Effector memory CD8-positive, alpha-beta T cell (primary cell): ENCODE measurements at places on chromosomes 12 and 14.

DNA sequence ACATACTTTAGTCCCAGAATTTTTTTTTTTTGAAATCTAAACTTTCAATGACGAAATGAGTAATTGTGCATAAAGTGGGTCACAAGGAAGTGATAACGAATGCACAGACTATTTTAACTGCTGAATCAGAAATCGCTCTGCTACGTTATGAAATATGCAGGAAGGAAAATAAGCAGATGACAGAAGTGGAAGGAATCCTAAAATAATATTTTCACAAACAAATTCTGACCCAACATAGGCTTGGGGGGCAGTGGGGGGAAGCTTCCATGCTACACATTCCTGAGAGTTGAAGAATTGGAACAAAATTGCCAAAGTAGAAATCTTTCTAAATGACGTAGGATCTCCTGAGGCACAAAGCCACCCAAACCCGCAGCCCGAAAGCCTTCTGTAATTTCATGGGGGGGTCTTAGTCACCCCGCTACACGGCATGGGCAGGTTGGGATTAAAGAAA, 89.6 kb downstream of the ARF6 start:
- peak; percentile 23 for DNase-seq

- no peak for DNase-seq
Measured at GRCh38 chr12:53105712-53106439, 2.6 kb downstream of the SOAT2 start.

- DNase-seq, result peak; percentile 35
Measured at GRCh38 chr14:54776361-54777001, 126.1 kb downstream of the GCH1 start.

DNA sequence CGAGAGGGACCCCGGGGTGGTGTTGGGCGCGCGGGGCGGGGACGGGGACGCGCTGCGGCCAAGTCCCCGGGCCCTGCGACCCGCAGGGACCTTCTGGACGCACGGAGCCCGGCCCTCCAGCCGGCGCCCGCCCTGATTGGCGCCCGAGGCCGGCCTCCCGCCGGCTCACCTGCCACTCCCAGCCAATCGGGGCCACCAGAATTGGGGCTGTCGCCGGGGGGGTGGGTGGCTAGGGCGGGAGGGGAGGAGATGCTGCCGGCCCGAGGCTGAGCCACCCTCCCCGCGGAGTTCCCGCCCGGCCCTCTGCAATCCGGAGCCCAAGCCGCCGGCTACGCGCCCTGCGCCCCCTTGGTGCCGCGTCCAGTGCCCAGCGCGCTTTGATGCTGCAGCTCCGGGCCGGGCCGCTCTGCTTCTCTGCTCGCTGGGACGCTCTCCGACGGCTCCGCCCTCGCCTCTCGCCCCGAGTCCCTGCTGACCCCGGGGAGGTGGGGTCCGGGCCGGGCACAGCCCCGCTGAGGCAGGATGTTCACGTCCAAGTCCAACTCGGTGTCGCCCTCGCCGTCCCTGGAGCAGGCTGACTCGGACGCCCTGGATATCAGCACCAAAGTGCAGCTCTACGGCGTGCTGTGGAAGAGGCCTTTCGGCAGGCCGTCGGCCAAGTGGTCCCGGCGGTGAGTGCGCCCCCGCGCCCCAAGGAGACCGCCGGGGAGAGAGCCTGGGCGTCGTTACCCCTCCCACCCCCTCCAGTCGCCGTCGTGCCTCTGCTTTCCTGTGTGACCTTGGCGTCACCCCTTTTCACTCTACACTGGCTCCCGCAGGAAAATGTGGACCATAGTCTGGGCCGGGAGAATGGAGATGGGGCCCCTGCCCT, at the start of gene PLEKHD1:
PLEKHD1 (plus strand) TSS at position 285 of the 871 bp plus-strand sequence; CDS start at position 523, 238 bp downstream.
- no peak for DNase-seq

DNA sequence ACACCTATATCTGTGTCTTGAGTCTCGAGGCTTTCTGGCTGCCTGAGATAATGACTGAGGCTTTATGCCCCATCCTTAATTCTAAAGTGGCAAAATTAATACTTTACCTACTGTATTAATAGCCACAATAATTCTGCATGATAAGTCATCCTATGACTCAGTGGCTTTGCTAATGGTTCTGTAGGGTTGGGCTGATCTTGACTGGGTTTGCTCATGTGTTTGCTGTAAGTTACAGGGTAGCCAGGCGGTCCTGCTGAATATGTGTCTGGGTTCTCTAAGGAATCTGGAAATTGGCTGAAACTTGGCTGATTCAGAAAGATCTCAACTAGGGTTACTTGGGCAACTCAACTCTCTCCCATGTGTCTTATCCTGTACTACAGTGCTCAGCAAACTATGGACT, 21.7 kb downstream of the MGST1 start:
- no peak for DNase-seq

GRCh38 chr14:61128382-61129167, 147.5 kb downstream of the SLC38A6 start:
- no peak for DNase-seq

DNA sequence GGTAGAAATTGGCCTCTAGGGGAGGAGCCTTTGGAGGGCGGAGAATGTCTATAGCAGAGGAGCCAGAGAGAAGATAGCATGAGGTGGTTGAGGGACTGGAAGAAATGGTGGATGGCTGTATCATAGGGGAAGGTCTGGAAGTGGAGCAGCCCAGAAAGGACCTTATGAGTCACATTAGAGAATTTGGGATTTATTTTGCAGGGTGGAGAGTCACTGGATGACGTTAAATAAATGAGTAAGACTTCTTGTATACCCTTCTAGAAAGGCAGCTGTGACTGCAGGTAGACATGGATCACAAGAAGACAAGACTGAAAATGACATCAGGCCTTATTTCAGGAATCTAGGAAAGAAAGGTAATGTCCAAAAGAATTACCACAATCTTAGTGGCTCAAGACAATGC, 208.2 kb upstream of the TMTC1 start:
- no peak for DNase-seq

- no peak for DNase-seq
Measured at GRCh38 chr12:88623777-88624548, 43.7 kb upstream of the KITLG start.

DNA sequence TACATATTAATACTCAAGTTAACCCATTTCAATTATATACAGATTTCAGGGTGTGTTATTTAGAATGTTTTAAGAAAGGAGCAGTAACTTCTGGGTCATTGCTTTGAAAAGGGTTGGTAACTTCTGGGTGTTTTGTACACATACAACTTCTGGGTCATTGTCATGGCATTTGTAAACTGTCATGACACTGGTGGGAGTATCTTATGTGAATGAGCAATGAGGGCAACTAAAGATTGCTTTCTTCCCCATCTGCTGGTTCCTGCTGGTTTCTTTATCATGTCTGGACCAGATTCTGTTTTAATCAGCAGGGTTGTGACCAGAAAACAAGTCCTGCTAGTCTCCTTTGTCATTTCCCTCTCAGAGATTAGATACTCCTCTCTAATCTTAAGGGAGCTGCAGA, 713.3 kb downstream of the LRFN5 start:
- no peak for DNase-seq

DNA sequence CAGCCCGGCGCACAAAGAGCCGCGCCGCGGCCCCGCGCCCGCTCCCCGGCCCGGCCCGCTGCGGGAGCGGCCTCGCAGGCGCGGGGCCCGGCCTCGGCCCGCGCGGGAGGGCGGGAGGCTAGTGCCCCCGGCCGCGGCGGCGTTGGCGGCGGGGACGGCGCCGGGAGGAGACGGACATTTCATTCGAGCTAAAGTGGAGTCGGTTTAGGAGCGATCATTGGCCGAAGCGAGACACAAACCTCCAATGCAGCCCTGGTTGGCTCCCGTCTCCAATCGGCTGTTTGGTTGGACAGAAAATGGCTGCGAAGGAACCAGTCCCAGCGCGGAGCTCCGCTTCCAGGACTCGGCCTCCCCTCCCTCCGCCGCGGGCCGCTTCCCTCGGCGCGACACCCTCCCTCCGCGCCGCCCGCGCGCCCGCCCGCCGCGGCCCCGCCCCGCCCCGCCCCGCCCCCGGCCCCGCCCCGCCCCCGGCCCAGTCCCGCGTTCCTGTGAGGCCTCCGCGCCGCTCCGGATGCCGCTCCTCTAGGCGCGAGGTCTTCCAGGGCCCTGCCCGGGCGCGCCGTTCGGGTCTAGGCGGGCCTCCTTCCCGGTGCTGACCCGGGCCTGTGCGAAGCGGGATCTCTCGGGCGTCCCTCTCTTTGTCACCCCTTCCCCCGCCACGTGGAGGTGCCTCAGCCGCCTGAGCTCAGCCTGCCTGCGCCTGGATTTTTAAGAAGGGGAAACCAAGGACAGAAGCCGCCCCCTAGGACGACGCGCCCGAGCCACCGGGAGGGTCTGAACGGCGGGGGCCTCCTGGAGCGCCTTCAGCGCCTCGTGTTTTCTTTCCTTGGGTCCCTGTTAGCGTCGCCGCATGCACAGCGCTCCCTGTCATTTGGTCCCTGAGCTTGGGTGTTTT, at the start of gene NFYB:
NFYB (minus strand) TSS at position 309 of the 895 bp plus-strand sequence. CDS start 2,757 bp downstream, outside the sequence.
- DNase-seq, result peak; percentile 93

- no peak for DNase-seq
Measured at GRCh38 chr14:102805941-102806340, 28.7 kb downstream of the TRAF3 start.

GRCh38 chr14:32011225-32011624, 65.9 kb upstream of the ARHGAP5 start:
- no peak for DNase-seq

GRCh38 chr14:77459072-77459723, 1.3 kb downstream of the AHSA1 start:
- peak; percentile 59 for DNase-seq

- no peak for DNase-seq
Measured at GRCh38 chr12:57046086-57046791, 3.7 kb downstream of the MYO1A start.
